Tibial nerve (tissue), 4 donors: ENCODE measurements at places on chromosomes 13 and 19.
A peak's percentile ranks its signal among the peaks of the same experiment; 100 is the strongest.

DNA sequence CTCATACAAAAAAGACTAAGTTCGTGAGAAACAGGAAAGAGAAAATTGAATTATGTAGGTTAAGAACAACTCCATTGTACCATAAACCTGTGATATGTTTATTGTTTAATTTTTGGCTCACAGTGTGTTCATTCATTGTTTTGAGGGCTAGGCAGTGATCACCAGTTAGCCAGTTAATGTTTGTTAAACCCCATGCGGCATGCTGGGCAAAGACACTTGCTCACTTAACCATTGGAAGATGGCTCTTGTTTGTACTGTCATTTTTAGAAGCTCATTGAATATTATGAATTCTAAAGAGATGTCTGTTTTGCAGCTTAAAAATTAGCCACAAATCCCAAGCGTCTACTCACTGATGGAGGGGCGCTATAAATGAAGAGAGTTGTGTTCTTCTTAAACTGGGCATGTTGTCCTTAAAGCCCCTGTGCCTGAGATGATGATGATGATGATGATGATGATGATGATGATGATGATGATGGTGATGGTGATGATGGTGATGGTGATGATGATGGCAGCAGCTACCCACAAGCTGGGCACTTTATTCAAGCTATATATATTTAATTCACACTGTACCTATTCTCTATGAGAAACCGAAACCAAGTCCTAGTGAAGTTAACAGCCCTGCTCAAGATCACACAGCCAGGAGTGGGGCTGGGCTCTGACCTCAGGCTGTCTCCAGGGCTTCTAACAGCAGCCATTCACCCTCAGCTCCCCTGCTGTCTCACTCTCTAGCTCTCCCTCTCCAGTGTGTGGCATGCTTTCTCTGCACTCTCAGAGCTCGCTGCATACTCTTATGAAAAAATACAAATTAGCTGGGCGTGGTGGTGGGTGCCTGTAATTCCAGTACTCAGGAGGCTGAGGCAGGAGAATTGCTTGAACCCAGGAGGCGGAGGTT, 169.1 kb downstream of the SHISA2 start:
- no peak for DNase-seq

DNA sequence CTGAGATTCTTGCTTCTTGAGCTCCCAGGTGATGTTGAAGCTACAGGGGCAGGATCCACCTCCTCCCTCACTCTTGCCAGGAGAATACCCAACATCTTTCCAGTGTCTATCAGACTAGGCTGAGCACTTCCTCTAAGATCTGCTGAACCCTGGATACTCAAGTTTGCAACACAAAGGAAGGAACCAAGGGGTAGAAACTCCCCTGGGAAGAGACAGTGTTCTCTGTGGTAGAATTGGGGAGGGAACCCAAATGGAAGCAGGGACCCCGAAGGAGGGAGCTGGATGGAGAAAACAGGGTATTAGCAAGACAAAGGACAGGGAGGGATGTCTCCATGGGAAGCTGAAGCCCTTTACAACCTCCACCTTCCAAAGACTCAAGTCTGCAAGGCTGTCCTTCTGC, 117.6 kb downstream of the DNAJC15 start:
- no peak for DNase-seq

DNA sequence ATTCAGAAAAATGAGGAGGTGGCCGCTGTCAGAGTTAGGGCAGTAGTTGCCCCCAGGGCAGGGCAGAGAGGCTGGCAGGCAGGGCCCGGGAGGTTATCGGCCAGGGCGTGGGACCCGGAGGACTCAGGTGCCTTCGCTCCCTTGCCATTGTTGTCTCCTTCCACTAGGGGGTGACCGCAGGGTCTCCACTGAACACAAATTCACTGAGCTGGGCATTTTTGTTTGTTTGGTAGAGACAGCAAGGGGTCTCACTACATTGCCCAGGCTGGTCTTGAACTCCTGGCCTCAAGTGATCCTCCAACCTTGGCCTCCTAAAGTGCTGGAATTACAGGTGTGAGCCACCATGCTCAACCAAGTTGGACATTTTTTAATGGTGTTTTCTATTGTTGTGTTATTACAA, 25.1 kb downstream of the CARS2 start:
- no peak for DNase-seq

DNA sequence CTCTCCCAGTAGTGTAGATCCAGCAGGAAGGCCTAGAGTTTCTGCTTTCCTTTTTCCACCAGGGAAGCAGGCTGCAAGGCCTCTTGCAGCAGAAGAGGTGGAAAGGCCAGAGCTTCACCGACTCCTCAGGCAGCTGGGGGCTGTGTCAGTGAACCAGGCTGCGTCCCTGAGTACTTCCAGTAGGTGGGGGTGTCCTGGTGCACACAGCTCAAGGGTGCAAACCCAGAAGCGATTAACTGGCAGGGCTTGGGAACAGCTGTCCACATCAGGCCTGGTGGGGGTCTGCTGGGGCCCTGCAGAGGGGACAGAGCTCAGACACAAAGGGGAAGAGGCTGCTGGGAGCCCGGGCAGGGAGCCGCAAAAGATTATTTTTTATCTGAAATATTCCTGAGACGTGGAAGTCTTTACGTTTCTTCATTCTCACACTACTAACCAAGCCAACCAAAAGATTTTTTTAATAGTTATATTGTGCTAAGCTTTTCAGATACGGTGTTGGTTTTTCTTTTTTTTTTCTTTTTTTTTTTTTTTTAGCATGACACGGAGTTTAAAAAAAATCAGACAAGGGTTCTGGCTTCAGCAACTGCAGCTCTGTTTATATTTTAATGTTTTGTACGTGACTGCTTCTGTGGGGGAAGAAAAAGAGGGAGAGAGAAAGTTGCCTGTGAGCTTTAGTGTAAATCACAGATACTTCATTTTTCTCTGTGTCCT, 11.0 kb downstream of the TSHZ3 start:
- DNase-seq = peak; percentile 67

GRCh38 chr13:59837101-59837500, 326.6 kb downstream of the DIAPH3 start:
- no peak for DNase-seq

GRCh38 chr19:58568453-58569130, 4.5 kb downstream of the MZF1 start:
- no peak for DNase-seq

DNA sequence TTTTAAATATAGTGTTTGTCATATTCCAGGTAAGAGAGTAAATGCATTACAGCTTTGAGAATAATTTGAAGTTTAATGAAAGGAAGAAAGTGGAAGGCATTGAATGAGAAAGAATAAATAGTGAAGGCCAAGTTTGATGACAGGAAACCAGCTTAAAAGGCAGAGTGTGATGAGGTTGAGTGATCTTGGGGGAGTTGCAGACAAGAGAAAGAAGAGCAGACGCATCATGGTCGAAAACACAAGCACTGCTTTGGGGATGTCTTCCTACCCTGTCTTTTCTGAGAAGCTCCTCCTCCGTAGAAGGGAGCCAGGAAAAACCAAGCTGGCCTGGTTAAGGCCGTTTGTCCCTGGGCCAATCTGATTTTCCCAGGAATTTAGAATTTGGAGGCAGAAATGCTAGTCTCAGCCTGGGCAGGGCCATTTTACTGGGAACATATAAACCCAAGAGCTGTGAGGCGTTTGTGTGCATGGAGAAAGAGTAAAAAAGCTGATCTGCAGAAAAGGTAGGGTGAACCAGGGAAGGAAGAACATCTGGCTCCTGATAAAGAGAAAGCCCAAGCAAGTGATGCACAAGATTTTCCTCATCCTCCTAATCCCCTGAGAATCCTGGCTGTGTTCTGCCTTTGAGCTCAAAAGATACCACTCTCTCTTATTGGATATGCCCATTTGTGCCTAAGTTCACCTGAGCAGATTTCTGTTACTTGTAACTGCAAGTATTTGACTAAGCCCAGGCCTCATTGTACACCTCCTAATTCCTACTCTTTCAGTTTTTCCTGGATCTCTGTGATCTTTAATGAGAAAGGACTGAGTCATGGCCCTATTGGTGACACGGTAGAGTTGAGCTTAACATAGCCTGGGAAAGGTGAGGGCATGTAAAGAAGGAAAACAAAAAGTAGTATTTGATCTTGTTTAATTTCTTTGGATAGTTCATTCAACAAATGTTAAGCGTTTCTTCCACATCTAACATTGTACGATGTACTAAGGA, 80.0 kb downstream of the WDFY2 start:
- no peak for DNase-seq

GRCh38 chr13:80666782-80667552, 326.0 kb upstream of the SPRY2 start:
- DNase-seq = no peak

GRCh38 chr19:45778010-45778661, 4.2 kb downstream of the DMPK start:
- no peak for DNase-seq

DNA sequence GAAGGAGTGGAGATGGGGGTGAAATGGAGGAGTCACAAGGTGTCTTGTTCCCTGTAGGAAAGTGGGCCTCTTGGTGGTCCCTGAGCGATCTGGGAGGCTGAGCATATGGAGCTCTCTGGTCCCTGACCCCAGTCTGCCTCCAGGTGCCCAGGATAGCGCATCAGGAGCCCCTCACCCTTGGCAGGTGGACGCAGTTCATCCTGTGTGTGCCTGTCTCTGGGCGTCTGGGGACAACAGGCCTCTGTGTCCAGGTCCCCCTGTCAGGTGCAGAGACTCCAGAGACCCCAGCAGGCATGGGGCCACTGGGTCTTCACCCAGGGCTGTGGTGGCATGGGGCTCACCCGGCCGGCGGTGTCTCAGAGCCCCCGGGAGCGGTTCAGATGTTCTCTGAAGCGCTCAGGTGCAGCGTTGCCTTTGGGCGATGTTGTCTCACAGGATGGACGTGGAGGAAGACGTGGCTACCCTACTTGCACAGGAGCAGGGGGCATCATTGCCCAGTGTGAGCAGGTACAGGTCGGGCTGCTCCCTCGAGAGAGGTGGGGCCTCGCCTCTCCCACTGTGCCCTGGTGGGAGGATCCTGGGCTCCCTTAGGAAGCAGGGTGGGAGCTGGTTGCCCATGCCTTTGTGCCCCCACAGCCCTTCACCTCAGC, 58.1 kb upstream of the TPM4 start:
- no peak for DNase-seq

- no peak for DNase-seq
These were observed 3.0 kb upstream of the IL12RB1 start for GRCh38 chr19:18089726-18090125.

DNA sequence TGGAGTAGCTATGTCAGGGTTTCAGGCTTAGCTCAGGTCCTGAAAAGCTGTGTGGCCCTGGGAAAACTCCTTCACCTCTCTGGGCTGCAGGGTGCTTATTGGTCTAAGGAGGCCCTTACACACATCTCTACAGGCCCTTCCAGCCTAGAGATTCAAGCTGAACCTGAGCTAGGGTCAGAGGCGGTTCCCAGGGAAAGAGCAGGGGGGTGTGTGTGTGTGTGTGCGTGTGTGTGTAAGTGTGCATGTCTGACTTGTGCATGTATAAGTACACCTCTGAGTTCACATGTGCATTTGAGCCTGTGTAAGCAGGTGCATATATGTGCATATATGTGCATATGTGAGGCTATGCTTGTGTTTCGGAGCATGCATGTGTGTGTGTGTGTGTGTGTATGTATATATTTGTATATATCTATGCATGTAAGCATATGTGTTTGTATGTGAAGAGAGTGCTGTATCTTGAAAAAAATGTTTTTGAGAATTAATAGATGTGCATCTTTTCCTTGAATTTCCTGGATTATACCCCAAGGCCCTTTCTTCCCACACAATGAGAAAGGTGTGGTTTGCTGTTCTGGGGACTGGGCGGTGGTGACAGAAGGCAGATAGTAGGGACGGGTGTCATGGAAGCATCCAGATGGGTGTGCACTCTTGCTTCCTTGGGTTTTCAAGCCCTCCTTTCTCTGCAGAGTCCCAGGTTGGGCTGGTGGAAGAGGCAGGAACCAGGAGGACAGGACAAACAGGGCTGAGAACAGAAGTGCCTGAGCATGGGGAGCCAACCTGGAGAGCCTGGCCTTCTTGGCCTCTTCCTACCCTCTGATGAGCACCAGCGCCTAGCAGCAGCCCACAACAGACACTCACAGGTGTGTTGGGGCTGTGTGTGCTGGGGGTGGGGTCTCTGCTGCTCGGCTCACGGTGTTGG, 150.3 kb upstream of the TSHZ3 start:
- no peak for DNase-seq

DNA sequence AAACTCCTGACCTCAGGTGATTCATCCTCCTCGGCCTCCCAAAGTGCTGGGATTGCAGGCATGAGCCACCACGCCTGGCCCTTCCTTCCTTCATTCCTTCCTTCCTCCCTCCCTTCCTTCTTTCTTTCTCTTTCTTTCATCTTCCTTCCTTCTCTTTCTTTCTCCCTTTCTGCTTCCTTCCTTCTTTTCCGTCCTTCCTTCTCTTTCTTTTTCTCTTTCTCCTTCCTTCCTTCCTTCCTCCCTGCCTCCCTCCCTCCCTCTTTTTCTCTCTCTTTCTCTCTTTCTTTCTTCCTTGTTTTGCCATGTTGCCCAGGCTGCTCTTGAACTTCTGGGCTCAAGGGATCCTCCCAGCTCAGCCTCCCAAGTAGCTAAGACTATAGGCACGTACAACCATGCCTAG, 36.5 kb upstream of the MUC16 start:
- DNase-seq = no peak

GRCh38 chr19:47176627-47177090, 46.0 kb downstream of the SAE1 start:
- DNase-seq = no peak

DNA sequence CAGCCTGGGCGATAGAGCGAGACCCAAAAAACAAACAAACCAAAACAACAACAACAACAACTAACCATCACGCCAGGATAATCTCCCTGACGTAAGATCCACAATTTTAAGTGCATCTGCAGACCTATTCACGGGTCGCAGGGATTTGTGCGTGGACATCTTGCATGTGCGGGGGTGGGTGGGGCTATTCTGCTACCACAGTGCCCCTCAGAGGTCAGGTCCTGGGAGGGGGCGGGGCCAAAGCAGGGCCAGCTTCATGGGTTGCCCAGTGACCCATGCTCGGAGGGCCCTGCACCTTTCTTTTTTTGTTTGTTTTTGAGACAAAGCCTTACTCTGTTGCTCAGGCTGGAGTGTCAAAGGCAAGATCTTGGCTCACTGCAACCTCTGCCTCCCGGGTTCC, 2.6 kb upstream of the CDC42EP5 start:
- DNase-seq = no peak

DNA sequence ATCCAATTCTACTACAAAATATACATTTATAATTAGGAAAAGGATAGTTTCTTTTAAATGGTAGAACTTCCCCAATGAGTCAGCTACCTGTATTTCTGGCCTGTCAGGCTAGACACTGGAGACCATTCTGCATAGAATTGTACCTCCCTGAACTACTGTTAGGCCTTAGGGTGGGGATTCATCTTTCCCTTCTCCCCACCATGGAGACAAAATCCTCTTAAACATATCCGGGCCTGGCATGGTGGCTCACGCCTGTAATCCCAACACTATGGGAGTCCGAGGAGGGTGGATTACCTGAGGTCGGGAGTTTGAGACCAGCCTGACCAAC, 24.5 kb upstream of the TPT1 start:
- no peak for DNase-seq

GRCh38 chr13:109233293-109233692, 553.1 kb downstream of the IRS2 start:
- DNase-seq = no peak

DNA sequence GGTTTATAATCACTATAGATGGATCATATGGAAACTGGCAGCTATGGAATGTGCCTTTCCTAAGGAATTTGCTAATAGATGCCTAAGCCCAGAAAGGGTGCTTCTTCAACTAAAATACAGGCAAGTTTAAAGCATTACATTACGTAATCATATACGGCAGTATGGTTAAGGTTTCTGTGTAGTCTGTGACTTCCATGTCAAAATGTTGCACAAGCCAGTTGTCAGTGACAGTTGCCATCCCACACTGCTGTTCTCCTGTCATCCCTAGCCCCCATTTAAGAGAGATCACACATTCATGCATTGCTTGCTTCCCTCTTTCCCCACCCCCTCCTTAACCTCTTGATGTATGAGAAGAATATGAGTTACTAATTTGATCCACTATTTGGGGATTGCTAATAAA, 47.3 kb downstream of the BRCA2 start:
- no peak for DNase-seq
